Neural crest cell (in vitro differentiated cells): ENCODE measurements at places on chromosomes 5 and 9. TPM values are rescaled to one million over a fixed set of nuclear protein-coding genes. Genes with fewer than 3 reads are reported as not detected.

Gene GRXCR2
- not detected in 2 replicates for total RNA-seq

Gene GOLPH3
- 61.7 and 62.9 TPM in 2 replicates for total RNA-seq

Gene SNCB
- 0.40 and 0.96 TPM in 2 replicates for total RNA-seq

Gene WDR38
- total RNA-seq: not detected in 2 replicates

Gene PNPLA7
- 1.8 and 2.2 TPM in 2 replicates for total RNA-seq

DNA sequence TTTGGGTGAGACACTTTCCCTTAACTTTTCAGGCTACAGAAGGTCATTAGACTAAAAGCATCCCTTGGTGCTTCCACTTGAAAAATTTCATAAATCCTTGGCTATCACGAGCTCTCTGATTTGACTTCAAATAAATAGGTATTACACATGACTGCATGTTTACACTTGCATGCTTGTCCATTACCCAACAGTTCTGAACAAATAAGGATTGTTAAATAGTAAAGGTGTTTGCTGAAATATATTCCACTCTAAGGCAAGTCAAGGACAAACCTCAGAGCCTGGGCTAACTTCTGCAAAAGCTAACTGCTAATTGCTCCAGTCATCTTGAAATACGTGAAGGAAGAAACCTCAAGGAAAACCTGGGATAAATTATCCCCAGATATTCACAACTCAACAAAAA is 14.5 kb downstream of the FBXW2 start:
- no peak overlapping the region for H3K4me3 ChIP-seq
- no peaks in the 10 kb centered on the region for H3K27me3 ChIP-seq
- DNase-seq: no peak
- peaks cover 9% of the 10 kb centered on the region for H3K36me3 ChIP-seq
- no peak overlapping the region for H3K27ac ChIP-seq
- peaks cover 2% of the 10 kb centered on the region for H3K4me1 ChIP-seq

DNA sequence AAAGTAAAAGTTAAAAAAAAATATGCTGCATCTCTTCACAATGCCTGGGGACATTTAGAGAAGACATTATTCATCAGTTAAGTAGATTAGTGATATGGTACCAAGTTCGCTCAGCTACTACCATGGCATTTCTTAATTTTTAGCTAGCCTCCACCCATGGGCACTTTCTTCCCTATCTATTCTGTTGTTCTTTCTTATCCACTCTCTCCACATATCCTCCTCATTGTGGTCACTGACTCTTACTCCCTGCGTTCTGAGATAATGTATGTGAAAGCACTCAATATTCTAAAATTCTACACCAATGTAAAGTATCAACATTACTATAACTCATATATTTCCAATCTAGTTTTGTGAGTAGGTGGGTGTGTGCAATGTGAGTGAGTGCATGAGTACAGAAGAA is 609.7 kb upstream of the DAB2 start:
- H3K4me3 ChIP-seq: no peak overlapping the region
- H3K27me3 ChIP-seq: peaks cover 7% of the 10 kb centered on the region
- H3K27ac ChIP-seq: no peak overlapping the region
- no peak for DNase-seq

DNA sequence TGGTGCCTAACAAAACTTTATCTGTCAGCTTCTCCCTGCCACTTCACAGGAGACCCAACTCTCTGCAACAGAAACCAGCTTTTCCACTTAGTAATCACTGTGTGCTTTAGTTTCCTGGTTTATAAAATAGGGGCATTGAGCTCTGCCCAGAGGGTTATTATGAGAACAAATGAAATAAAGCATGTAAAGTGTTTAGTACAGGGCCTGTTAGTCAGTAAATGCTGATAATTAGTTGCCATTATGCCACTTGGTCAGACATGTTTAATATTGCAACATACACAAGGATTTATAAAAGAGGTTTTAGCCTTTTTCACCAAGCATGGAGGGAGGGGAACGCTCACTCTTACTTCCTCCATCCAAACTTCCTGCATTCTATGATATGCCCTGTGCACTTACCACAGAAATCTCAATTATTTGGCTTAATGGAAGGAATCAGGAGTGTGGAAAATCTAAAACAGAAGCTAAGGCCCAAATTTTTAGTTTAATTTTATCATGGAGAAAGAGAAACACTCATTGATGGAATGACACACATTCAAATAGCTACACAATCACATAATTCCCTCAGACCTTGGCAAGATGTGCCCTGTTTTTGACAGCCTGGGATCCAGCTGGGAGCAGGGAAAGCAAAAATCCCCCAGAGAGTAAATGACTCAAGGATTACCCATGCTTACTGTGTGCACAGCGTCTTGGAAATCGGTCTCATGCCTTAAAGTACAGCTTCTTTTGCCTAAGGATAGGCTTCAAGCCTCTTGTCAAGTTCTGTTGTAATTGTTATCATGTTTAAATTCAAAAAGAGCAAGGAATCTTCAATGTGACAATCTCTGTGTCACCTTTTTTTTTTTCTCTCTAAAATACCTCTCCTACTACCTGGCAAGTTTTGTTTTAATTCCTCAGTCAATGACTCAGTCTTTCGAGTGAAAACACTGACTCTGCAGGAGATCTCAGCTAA is 34.0 kb downstream of the ZNF474 start:
- no peak for DNase-seq
- H3K27ac ChIP-seq: no peak overlapping the region
- H3K4me1 ChIP-seq: peaks cover 13% of the 10 kb centered on the region
- H3K36me3 ChIP-seq: no peaks in the 10 kb centered on the region
